ENCODE measurements at places on chromosomes 11 and 22.

DNA sequence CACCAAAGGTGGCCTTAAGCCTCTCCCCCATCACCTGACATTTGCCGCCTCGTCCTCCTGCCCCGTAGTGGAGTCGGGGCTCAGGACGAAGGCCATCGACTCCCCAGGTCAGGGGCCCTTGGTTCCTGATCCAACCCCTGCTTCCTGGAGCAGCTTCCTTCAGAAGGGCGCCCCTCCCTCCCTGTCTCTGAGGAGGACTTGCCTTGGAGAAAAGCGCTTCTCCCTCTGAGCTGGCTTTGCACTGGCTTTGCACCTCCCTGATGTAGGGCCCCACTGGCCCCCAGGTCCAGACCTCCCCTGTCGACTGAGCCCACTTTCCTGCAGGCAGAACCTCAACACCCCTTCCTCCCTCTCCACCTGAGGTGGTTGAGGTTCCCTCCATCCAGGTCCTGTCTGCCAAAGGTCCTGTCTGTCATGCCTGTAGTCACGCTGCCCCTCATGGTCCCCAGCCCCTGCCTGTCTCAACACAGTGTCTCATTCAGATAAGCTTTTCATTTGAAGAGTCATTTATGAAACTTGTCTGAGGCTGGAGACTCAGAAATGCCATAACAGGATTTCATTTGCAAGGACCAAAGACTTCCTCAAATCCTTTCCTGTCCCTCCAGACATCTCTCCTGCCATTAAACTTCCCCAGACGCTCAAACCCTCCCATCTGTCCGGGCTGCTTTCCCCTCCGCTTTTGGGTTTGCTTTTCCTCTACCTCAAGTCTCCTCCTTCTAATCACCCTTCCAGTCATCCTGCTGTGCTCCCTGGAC is 78.4 kb downstream of the MYO7A start:
- no peak for DNase-seq

DNA sequence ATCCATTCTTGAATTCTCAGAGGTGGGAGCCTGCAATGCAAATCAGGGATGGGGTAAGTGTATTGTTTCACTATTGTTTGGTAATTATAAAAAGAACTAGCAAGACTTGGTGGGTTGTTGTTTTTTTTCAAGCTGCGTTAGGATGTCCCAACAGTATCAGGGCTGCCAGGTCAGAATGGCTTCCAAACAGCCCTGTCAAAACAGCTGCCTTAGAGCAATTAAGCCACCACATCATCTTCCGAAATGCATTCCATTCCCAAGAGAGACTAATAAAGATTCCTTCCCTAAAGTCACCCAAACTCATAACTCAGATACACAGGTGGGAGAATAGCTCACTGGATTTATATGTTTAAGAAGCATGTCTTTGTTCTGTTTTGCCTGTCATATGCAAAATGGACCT is 23.5 kb downstream of the BBOX1 start:
- no peak for DNase-seq

DNA sequence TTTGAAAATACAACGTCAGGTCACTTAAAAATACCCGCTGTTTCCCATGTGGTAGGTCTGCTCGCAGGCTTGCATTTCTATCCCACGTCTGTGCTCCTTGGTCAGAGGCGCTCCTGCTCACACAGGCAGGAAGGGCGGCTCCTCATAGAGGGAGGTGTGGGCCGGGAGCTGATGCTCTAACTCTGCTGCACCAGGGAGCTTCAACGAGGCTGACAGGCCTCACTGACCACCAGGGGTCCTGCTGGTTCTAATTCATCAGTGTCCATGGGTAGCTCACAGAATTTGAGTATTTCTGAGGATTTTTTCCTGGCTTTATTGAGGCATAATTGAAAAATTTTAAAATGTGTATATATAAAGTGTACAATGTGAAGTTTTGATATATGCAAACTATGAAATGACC is 68.5 kb downstream of the PIWIL3 start:
- no peak for DNase-seq

GRCh38 chr11:15379483-15379882 is 264.8 kb downstream of the INSC start:
- DNase-seq = no peak

DNA sequence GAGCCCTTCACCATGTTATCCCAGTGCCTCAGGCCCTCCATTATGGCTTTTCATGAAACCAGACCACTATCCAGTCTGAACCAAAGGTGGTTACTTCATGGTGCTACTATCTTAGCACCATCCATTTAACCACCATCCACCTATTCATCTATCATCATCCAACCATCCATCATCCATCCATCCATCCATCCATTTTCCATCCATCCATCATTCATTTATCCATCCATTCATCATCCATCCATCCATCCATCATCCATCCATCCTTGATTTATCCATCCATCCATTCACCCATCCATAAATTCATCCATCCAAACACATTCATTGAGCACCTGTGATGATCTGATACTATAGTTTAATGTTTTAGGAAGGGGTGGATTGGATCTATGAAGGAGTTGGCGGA is 93.5 kb downstream of the CCDC81 start:
- DNase-seq = no peak

- no peak for DNase-seq
Measured at GRCh38 chr22:24550028-24550901, 4.7 kb downstream of the GUCD1 start.

GRCh38 chr11:65997286-65997685 is 4.7 kb downstream of the EIF1AD start:
- no peak for DNase-seq

- DNase-seq = no peak
Measured at GRCh38 chr22:25134451-25134850, 65.2 kb upstream of the CRYBB3 start.

GRCh38 chr22:40368836-40369235 is 1.6 kb upstream of the SGSM3 start:
- DNase-seq = no peak

DNA sequence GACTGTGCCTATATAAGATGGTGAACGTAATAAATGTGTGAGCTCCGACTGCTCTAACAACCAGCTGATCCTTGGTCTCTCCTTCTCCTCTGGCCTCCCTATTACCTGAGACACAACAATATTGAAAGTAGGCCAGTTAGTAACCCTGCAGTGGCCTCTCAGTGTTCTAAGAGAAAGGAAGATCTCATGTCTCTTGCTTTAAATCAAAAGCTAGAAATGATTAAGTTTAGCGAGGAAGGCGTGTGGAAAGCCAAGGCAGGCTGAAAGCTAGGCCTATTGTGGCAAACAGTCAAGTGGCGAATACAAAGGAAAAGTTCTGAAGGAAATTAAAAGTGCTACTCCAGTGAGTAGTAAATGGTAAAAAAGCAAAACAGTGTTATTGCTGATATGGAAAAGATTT is 39.5 kb downstream of the HIPK3 start:
- DNase-seq = no peak

DNA sequence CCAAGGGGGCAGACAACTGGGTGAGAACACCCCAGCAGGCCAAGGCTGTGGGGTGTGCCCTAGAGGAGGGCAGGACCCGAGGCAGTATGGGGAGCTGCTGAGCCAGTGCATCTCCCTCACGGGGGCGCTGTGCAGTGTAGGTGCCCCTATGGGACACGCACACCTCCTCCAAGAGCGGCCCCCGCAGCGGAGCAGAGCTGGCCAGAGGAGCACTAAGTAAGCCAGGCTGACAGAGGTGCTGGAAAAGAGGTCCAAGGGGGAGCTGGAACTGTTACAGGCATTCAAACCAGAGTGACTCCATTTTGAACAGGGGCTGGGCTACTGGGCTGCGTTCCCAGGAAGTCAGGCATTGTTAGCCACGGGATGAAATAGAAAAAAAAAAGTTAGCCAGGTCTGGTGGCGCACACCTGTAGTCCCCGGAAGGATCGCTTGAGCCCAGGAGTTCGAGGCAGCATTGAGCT is 41.8 kb downstream of the TST start:
- DNase-seq = peak; percentile 72

- no peak for DNase-seq
Measured at GRCh38 chr22:19714312-19715187, at the start of gene SEPTIN5. SEPTIN5 (plus strand) TSS chr22:19714503; CDS start chr22:19714589, 86 bp downstream.

GRCh38 chr11:125167954-125168835 is 3.6 kb downstream of the PKNOX2 start:
- DNase-seq = no peak

DNA sequence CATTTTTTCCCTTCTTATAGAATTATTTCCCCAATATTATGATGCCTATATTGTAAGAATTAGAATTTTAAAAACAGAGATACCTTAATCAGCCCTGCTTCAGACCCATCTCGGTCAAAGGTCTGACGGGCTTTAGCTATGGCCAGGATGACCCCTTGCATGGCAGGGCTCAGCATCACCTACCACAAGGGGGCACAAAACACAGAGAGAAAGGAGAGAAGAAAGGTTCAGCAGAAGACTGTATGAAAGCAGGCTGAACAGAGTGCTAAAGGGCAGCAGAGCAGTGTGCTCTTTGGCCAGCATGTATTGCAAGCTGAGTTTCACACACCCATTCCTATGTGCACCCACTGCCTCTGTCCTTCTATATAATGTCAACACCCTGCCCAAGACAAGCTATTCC is 26.8 kb downstream of the CLDN25 start:
- DNase-seq = no peak

- DNase-seq = no peak
Measured at GRCh38 chr22:22842085-22842484, 45.5 kb upstream of the IGLL5 start.

GRCh38 chr11:112292785-112293407 is 32.2 kb upstream of the PLET1 start:
- no peak for DNase-seq

GRCh38 chr11:36308577-36308976 is 12.5 kb downstream of the PRR5L start:
- no peak for DNase-seq

DNA sequence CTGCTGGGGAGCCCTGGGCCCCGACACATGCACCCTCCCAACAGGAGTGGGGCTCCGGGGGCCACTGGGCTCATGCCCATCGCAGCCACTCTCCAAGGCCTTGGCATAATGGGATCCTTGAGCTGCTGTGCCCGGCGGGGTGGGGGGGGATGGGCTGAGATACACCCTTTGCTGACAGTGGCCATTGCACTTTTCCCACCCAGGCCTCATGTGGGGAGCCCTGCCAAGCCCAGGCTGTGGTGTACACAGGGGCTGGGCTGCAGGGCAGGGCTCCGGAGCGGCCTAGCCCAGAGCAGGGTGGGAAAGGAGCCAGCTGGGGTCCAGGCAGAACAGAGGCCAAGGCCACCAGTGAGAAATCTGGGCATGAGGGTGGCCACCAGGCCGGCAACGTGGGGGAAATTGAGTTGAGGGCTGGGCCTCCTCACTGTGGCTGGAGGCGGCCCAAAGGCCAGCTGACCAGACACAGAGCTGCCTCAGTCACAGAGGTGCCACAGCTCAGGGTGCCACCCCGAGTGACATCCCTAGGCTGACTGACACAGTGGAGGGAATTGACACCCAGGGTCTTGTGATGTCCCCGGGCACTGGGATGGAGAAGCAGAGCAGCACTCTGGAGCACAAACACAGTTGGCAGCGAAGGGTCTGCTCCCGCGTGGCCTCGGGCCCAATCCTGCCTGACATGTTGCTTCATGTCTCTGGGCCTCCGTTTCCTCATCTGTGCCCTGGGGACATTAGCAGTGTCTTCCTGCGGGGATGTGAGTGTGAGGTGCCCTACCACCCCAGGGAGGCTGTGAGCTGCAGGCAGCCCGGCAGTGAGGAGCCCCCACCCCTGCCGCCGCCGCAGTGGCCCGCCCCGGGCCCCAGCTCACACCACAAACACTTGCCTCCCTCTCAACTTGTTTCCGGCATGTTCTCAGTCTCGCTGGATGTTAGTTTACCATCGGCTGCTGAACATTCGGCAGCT is 30.4 kb downstream of the RTN4R start:
- no peak for DNase-seq

GRCh38 chr11:22467248-22467647 is 129.1 kb downstream of the SLC17A6 start:
- DNase-seq = no peak

DNA sequence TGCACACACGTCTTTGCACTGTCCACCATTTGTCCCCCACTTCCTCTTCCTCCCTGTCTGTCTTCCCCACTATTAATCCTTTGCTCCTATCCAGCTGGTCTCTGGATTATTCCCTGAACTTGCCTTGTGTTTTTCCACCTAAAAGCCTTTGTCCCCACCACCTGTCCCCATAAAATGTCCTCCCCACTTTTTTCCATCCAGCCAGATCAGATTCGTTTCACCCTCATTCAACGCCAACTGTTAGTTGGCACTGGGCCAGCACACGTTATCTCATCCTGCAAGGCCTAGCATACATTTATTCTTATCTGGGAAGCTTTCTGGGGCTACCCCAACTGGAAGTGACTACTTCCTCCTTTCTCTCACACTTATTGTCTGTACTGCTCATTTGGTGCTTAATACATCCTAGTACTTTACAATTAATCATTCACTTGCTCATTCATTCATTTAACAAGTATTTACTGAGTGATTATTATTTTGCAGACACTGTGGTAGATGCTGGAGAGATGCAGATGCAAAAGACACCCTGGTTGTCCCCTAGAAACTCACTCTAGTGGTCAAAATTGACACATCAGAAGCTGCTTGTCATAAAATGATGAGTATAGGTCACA is 96.2 kb downstream of the RASSF10 start:
- DNase-seq = no peak

GRCh38 chr22:38464992-38465672 is 2.8 kb upstream of the KDELR3 start:
- DNase-seq = no peak

DNA sequence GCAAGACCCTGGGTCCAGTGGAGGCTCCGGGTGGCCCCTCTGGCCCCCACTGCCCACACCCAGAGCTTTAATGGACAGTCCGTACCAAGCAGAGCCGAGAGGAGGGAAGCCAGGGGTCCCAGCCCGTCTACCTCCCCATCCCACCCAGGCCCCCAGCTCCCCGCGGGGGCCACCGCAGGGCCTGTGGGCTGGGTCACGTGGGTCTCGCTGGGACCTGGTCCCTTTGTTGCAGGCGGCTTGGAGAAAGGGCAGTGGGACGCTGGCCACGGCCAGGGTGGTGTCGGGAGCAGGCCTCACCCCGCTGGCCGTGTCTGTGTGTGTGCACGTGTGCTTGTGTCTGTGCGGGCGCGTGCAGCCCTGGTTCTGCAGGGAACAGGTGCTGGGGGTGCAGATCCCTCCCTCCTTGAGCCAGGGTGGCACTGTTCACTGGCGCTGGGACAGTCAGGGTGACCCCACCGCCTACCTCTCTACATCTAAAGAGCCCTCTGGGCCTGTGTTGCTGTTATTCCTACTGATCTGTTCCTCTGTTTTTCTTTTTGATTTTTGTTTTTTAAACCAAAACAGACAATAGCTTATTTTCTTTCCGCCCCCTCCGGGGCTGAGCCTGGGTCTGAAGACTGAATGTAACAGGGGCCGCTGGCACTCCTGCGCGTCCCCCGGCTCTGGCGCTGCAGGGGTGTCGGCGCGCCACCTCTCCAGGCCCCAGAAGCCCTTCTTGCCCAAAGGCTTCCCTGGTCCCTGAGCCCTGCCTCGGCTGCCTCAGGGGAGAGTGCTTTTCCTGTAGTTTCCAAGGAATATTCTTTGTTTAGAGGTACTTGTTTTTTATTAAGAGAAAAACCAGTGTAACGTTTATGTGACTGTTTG is 20.1 kb upstream of the TMEM191C start:
- no peak for DNase-seq

DNA sequence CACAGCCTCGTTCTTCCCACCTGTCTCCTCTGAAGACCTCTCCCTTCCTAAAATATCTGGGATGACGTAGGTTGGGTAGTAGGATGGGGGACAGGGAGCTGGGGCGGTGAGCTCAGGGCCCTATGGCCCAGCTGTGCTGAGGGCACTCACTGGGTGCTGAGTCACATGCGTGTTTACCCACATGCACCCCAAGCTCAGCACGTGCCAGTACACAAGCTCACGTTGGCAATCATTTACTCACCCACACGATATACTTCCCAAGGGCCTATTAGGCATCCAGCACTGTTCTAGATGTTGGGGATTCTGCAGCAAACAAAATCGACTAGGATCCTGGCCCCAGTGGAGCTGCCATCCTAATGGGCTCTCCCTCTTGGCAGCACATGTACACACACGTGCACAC is 28.7 kb downstream of the ARAP1 start:
- DNase-seq = no peak

Data from GM06990 (cell line).